Mucosa of gallbladder (tissue), 1 donor: ENCODE measurements at places on chromosomes 16 and 17. TPM values are rescaled to one million over a fixed set of nuclear protein-coding genes. Genes with fewer than 3 reads are reported as not detected.

- DNase-seq = peak; percentile 45
Observed at GRCh38 chr17:31068291-31068690, 26.5 kb upstream of the NF1 start.

DNA sequence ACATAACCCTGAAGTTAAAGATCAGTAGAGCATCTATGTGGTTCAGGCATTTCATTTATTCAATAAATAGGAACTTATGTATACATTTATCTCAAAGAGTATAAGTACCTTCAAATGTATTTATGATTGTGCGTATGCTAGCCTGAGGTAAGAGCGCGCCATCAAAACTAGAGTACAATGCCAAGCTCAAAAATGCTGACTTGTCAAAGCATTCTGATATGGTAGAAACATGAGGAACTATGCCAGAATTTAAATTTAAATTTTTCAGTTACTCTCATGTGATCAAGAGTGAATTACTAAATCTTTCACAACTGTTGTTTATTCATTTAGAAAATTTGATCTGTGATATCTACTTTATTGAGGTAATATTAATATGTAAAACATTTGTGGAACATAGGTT, 225.5 kb upstream of the CDH8 start:
- DNase-seq = no peak

GRCh38 chr17:27945953-27946352, 52.8 kb upstream of the LYRM9 start:
- no peak for DNase-seq

DNA sequence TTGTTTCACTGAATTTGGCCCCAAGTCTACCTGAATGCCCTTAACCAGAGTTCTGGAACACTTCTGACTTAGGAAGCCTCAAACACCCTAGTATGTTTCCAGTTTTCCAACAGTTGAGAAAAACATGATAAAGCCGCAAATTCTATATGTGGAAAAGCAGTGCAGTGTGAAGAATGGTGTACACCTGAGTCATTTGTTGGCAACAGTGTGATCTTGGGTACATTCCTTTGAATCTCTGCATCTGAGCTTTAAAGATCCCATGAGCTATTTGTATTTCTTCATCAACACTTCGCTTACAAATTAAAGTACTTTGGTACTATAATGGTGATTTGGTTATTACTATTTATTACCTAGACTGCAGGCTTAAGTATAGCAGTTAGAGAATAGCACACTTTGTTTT, 93.6 kb upstream of the TBX2 start:
- DNase-seq = no peak

- DNase-seq = no peak
Observed at GRCh38 chr16:89422527-89422904, 67.8 kb downstream of the ANKRD11 start.

GRCh38 chr16:67040906-67041305, 12.0 kb downstream of the CBFB start:
- DNase-seq = no peak

DNA sequence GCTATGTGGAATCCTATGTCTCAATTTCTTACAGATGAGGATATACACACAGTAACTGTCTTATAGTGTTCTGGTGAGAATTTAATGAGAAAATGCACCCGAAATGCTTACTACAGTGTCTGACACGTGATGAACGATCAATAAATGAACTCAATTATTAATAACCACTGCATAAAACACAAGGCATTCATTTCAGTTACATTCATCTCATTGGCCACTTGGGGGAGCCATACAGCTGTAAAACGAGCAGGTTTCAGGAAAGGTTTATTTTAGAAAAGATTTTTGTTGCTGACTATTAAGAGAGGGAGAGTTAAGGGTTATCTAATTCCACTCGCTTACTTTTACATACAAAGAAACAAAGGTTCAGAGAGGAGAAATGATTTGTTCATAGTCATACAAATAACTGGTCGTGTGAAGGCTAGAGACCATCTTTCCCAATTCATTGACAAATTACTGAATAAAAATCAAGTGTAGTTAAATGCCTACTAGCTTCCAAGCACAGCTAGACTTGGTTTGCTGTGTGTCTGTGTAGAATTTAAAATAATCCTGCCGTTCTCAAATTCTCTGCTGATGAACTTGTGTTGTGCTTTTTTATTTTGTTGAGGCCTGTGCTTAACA, 160.1 kb downstream of the MAP2K4 start:
- peak; percentile 33 for DNase-seq

- DNase-seq = no peak
Observed at GRCh38 chr16:8286348-8286747, 304.0 kb downstream of the TMEM114 start.

DNA sequence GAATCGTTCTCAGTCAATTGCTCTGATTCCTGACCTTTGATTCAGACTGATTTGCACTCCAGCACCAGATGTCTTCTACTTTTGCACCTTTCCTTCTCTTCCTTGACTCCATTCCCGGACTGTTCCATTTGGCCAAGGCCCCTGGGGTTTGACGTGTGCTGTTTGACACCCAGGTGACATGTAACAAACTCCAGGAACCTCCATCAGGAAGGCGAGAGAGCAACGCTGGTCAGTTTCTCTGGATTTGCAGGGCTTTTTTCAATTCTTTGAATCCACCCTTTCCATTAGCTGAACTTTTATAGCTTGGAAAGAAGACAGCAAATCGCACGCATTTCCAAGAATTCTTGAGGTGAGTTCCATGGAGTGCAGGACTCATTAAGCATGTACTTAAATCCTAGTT, 98.4 kb upstream of the FOXF1 start:
- DNase-seq = no peak

- no peak for DNase-seq
Observed at GRCh38 chr17:2405247-2405926, 4.5 kb upstream of the MNT start.

GRCh38 chr17:48113201-48113676, 5.7 kb downstream of the SNX11 start:
- DNase-seq = peak; percentile 12

DNA sequence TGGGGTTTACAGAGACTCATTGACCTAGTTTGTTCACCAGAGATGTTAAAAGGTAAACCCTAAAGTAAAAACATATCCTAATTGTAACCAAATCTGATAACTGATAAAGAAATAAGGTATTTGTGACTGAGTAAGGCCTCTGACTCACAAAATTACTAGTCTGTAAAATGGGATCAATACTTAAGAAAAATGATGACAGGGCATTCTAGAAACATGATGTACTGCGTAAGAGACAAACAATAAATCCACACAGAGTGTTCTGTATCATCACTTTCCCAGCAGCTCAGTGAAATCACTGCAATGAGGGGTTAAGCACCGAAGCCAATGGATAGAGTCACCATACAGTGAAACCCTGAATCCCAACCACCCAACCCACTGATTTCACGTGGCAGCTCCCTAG, 91.5 kb downstream of the VPS53 start:
- DNase-seq = no peak

DNA sequence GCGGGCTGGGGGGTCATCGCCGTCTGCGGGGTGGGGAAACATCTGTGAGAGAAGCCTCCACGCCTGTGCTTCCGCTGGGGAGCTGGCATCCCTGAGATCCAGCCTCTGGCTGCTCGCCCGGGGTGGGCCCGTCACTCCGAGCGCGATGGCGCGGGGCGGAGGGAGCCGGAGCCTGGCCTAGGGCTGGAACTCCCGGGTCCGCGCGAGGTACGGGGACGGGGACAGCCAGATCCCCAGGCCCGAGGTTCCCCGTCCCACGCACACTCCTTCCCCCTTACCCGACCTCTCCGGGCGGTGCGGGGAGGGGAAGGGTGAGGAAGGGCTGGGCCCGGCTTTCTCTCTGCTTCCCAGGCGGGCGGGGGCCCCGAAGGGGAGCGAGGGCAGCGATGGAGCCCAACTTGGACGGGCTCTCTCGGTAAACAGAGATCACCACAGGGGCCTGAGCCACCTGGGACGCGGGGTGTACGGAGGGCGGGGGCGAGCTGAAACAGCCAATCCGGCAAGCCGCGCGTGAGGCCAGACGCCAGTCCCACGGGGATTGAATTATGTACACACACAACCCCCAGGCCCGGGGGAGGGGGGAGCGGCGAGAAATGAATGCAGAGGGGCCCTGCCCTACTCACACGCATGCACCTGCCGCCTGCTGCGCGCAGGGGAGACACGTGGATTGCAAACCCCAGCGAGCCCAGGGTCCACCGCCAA, at the start of gene SLC16A11:
SLC16A11 (minus strand) TSS at position 596 of the 702 bp plus-strand sequence; CDS start at position 17, 579 bp downstream.
- DNase-seq = no peak

DNA sequence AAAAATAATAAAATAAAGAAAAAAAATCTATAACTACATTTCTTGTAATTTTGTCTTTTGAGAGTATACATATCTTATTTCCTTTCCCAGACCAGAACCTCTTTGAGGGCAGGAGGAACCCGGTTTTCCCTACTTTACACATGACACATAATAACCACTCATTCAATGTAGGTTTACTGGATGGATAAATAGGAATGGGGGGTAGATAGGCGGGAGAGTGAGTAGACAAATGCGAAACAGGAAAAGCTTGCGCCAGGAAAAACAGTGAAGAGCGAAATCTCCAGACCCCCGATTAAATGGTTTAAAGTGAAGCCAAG, 515 bp upstream of the GOSR2 start:
- DNase-seq = no peak

GRCh38 chr17:61378658-61379456, 20.8 kb upstream of the TBX2 start:
- DNase-seq = no peak

DNA sequence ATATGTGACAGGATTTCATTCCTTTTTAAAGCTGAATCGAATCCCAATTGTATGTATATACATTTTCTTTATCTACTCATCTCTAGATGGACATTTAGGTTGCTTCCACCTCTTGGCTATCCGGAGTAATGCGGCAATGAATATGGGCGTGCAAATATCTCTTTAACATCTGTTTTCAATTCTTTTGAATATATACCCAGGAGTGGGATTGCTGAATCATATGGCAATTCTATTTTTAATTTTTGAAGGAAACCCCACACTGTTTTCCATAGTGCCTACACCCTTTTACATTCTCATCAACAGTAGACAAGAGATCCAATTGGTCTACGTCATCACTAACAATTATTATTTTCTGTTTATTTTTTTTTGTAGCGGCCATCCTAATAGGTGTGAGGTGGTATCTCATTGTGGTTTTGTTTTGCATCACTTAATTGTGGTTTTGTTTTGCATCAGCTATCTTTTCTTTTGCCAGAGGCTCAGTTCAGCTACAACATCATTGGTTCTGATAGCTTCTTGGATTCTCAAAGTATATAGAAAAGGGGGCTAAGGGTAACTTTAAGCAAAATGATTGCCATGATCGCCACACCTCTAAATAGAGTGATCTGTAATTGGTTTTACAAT, 25.6 kb upstream of the MAP2K6 start:
- no peak for DNase-seq

DNA sequence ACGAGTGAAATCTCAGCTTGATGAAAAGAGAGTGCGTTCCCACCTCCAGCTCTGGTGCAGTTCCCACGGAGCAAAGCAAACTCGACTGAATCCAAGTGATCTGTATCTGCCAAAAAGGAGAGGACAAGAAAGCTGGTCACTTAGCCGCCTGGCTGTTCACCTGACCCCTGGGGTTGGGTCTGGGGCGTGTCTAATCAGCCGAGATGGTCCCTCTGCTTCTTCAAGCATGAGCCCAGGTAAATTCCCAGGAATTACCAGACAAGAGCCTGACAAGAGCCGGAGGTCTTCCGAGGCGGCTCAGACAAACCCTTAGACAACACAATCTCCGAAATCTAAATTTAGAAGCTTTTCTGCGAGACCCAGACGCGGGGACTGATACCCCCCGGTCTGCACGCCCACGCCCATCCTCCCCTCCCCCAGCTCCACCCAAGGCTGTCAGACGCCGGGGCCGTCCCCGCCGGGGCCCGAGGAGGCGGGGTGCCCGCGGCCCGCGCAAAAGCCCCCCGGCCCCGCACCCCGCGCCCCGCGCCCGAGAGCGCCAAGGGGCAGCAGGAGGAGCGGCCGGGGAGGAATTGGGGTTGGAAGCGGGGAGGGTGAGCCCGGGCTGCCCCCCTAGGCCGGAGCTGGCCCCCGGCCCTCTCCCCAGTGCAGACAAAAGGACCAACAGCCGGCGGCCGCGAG, 674 bp downstream of the ZNF821 start:
- DNase-seq = no peak

DNA sequence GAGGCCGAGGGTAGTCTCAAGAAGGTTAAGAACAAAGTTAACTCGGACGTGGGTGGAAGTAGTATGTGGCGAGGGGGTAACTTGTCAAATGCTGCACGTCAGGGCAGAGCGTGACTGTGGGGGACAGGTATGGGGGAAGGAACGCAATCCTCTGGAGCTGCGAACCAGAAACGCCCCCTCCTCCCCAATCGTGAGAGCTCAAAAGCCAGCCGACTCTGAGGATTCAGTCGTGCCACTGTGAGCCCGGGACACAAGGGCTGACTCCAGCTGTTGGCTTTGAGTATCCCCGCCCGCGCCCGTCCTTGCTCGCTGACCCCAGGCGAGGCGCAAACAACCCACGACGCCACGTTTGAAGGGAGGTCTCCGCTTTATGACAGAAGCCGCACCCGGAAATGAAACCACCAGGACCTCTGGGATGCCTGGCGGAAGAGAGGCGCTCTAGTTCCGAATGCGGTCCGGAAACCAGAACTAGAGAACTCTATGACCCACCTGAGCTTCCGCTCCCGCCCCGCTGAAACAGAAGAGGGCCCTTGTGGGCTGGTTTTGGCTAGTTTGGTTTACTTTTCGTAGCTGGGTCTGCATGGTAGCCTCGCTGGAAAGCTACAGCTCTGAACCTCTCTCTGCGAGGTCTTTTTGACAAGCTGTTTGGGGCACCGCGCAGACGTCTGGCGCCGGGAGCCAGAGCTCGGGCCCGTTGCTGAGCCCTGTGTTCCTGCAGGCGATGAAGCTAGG, at the start of gene PEX12:
PEX12 (minus strand) TSS at position 375 of the 732 bp plus-strand sequence. CDS start 550 bp downstream, outside the sequence.
- peak; percentile 92 for DNase-seq

DNA sequence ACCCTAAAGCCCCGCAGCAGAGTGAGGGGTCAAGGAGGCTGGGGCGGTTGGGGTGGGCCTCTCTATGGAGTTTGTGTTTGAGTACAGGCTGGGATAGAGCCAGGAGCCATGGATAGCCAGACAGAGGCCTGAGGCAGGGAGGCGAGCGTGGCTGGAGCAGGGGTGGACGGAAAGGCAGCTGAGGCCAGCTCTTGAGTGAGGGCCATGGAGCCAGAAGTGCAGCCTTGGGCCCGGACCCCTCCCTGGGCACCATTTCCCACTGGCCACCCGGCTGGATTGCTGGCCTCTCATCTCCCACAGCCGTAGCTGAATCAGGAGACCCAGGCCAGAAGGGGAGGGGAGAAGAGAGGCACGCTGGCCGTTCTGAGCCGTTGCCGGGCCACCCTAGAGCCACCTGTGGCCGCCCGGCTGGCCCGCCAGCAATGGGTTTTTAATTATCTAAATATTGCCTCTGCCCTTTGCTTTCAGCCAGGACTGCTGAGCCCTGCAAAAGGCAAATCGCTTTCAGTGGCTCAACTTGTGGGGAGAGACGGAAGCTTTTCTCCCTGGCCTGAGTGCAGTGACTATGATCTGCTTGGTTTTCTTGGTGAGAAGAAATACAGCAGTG, 75.2 kb upstream of the GSE1 start:
- DNase-seq = no peak

- no peak for DNase-seq
Observed at GRCh38 chr16:55273356-55273755, 50.6 kb upstream of the IRX6 start.

TCF25 gene
- total RNA-seq = 175 TPM

SYCE1L gene
- total RNA-seq = 2.3 TPM

GPR139 gene
- not detected for total RNA-seq

CHST4 gene
- total RNA-seq = 586 TPM

TBC1D3G gene
- not detected for total RNA-seq

AIPL1 gene
- total RNA-seq = not detected

TNP2 gene
- not detected for total RNA-seq

KRTAP2-3 gene
- total RNA-seq = not detected
